NCI-H1417 treated with DMSO at 0.1 percent for 48 hours (cell line): ENCODE measurements at places on chromosomes 12 and 14.
A peak's percentile ranks its signal among the peaks of the same experiment; 100 is the strongest.

- no peak for DNase-seq
These were observed 2.6 kb downstream of the SVOP start for GRCh38 chr12:109018296-109018695.

DNA sequence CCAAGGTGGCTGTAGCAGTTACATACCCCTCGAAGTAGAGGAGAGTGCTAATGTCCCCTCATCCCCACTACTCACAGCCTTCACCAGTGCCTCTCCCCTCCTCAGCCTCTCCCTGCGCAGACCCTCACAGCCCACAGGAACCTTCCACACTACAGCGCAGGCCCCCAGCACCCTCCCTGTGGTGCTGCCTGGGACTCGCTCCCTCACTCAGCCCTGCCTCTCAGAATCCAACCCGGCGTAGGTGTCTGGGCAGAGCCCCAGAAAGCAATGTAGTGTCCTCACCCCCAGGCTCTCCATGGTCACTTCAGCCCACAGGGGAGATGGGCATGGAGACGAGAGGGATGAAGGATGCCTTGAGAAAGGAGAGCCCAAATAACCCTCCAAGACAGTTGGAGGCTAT lies 10.9 kb upstream of the ZNF740 start:
- no peak for DNase-seq

DNA sequence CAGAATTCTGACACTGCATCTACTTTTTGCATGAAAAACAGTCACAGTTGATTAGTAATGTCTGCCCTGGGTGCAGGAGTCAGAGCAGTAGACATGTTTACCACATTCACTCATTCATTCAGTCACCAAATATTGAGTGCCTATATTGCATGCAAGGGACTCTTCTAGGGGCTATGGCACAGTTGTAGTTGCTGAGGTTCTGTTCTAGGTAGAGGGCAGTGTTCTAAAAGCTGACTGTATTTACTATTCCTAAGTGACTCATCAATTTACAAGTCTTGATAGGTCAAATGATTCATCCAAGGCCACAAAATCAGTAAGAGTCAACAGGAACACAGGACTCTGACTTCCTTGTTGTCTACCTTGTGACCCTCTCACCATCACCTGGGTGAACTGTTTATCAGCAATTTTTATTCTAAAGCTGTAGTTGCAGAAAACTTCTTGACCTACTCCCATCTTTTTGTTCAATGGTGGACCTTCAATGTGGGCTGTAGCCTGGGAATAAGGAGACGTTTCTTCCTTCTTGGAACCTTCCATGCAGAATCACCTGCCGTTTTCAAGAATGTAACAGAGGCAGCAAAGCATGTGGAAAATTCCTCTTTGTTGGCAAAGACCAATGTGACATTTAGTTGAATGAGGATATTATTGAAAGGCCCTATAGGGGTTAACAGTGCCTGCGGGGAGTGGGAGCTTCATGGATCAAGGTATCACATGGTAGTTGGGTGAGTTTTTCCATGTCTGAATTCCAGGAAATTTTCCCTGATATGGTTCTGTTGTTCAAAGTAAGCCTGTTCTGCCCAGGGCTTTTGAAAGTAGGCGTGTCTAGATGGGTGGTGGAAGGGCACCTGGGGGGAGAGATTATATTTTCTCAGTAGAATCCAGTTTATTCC lies 223.2 kb downstream of the KTN1 start:
- DNase-seq: no peak

DNA sequence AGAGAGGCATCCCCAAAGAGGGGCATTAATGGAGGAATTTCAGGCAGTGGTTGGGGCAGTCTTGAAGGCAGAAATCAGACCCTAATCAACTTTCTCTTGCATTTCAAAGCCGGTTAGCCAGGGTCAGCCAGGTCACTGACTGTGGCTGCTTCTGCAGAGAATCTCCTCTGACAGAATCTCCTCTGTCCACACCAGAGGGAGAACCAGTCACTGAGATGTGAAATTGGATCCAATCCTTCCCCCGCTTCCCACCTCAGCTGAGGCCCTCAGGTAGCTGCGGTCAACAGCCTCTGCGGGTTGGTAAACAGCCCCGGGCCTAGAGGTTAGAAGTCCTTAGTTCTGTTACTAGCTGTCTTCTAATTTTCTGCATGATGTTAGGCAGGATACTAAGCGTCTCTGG lies 39.8 kb upstream of the NUAK1 start:
- no peak for DNase-seq

DNA sequence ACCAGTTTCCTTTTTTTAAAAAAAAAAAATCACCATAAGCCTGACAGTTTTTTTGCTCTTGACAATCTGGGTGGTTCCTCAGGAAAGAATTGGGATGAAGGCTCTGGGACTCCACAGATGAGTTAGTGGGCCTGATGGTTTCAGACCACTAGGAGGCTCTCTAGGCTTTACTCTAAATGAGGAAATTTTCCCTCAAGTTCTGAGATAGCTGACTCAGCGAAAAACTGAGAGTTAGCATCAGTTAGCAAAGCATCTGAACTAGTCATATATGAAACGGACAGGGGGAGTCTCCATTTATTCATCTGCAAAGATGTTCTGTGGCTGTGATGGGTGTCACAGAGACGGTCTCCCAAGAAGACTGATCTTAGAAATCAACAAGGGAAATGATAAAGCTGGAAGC lies 314.3 kb upstream of the OR4E1 start:
- no peak for DNase-seq

DNA sequence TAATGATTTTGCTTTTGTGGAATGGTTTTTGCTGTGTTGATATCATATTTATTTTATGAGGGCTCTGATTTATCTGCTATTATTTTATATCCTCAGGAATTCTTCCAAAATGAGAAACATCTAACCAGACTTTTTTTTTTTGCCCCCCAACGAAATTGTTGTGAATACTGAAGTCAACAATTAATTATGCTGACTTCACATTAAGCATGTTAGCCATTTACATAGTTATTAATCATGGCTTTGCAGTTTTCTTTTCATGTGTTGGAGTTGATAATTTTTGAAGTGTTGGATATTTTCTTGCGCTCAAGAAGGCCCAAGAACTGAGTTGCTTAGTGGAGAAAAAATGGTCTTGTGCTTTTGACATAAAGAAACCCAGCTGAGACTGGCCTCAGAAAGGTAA lies 246.6 kb upstream of the CRY1 start:
- no peak for DNase-seq

DNA sequence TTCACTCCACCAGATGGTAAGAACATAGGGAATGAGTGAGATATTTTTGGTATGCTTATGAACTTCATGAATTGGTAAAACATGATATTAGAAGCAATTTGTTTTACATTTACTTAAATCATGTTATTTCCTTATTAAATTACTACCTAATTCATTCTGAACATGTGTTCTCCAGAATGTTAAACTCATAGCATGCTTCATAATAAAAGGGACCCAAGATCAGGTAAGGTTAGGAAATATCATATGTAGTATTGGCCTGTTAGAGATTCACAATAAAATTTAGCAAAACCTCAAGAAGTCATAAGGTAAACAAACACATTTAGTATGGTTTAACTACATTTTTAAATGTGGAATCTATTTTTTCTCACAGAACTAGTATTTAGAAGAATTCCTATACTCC lies 28.2 kb downstream of the PTPRQ start:
- DNase-seq: no peak

- DNase-seq: no peak
These were observed 66.1 kb downstream of the KTN1 start for GRCh38 chr14:55645845-55646832.

GRCh38 chr12:48979602-48980388 lies 1.7 kb downstream of the WNT1 start:
- DNase-seq: no peak

GRCh38 chr12:10529603-10530002 lies 23.9 kb downstream of the EIF2S3B start:
- no peak for DNase-seq

DNA sequence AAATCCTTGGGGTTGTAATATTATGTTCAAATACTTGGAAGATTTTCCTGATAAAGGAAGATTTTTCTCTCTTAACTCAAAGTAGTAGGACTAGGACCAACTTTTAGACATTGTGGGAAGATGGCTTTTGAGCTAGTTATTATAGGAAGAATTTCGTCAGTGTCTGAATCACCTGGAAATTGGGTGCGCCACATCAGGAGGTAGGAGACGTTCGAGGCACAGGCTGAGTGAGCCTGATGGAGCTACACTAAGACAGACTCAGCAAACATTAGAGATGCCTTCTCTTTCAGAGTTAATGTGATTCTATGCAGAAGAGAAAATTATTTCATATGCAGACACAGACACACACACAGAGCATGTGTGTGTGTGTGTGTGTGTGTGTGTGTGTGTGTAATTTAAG lies 84.7 kb downstream of the DERA start:
- DNase-seq: no peak

- no peak for DNase-seq
These were observed 387.5 kb downstream of the TMEM121 start for GRCh38 chr14:105913861-105914260.

DNA sequence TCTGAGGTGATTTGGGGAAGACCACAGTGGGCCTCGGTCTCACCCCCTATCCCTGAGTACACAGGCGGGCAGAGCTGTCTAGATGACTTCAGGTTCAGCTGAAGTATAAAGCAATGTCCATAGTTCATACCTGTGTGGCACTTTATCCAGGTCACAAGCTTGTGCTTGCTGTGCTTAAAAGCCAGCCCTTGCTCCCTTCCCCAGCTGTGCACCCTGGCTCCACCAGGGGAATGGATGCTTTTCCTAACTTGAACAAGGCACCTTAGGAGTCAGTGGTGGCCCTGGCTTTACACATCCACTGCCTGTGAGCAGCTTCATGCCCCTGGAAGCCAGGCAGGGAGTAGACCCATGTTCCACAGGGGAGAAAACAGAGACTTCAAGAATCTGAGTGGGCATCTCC lies 5.5 kb downstream of the CARMIL3 start:
- no peak for DNase-seq

DNA sequence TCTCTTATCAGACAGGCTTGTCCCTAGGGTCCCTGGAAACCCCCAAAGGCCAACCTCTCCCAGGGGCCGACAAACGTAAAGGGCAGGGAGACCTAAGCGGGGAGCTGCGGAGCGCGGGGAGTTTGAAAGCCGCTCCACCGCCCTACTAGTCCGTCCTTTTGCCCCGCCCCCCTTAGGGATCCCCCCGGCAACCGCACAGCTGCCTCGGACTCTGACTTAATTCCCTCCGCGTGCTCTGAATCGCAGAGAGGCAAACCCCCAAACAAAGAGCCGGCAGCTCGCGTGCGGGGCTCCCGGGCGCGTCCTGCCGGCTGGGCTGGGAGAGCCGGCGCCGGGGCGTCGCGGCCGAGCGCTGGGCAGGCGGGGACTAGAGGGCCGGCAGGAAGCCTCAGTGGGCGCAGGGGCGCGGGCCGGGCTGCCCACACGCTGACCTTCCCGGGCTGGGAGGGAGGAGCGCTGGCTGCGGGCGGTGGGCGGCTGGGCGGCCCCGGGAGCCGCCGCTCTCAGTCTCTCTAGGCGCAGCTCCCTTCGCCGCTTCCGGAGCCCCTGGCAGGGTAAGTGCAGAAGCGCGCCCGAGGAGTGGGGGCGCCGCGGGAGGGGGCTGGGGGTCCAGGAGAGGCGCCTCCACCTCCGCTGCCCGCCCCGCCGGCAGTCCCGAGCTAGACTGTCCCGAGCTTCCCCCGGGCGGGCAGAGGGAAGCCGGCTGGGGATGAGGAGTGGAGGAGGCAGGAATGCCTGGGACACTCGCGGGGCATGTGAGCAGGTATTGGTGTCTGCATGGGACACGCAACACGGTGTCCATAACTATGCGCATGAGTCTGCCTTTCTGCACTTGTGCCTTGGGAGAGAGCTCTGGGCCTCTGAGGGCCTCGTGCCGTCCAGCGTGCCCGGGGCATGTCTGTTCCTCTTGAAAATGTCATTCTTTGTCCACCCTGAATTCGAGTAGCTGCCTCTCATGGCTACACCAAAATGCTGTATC lies at the start of gene TSPAN11:
Gene TSPAN11 (plus strand): TSS at position 506 of the 979 bp plus-strand sequence. CDS start 27,244 bp downstream, outside the sequence.
- DNase-seq: peak; percentile 26

- no peak for DNase-seq
These were observed at the start of gene ACRBP for GRCh38 chr12:6647083-6647604. Gene ACRBP, minus strand, starts transcription at chr12:6647432. Its CDS starts 66 bp downstream, at chr12:6647366.
